ENCODE measurements at places on chromosomes 16 and 17.

DNA sequence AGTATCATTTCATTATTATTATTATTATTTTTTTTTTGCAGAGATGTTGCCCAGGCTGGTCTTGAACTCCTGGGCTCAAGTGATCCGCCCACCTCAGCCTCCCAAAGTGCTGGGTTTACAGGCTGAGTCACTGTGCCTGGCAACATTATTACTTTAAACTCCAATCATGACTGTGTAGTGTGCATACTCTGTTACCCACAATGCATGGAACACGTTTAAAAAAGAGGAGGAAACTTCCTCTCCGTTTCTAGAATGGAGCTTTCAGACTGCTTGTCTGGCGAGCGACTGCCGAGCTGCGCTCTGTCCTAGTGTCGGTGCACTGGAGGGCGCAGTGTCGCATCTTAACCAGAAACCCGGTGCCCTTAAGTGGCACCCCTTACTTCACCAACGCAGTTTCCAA, 22.1 kb upstream of the FASN start:
- DNase-seq: no peak

GRCh38 chr17:28863953-28864352, 9.1 kb downstream of the ERAL1 start:
- DNase-seq: no peak

DNA sequence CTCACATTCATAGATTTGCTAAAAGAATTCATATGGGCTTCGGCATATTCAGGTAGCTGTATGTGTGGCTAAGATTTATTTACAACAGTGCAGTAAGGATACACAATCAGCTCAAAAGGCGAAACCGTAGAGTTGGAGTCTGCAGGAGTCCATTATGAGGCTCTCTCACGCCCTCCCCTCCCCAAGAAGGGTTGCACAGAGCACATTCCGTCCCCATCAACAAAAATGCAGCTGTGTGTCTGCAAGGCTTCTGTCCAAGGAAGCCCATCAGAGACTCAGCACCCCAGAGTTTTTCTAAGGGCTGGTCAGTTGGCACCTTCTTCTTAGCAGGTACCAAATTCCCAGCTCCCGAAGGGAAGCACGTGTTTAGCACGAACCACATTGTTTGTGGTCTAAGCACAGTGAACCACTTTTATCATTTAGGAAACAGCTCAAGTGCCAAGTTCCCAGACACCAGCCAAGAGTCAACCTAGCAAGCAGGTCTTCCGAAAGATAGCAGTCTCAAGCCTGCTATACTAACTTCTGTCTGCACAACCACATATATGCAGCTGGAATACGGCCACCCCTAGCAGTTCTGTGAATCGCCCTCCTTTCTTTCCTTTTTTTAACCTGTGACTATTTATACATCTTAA, 28.5 kb upstream of the MEAK7 start:
- DNase-seq: no peak

- no peak for DNase-seq
Measured at GRCh38 chr16:84117494-84117843, 727 bp upstream of the MBTPS1 start.

GRCh38 chr16:75035410-75035968, 36.7 kb downstream of the ZNRF1 start:
- DNase-seq: no peak

DNA sequence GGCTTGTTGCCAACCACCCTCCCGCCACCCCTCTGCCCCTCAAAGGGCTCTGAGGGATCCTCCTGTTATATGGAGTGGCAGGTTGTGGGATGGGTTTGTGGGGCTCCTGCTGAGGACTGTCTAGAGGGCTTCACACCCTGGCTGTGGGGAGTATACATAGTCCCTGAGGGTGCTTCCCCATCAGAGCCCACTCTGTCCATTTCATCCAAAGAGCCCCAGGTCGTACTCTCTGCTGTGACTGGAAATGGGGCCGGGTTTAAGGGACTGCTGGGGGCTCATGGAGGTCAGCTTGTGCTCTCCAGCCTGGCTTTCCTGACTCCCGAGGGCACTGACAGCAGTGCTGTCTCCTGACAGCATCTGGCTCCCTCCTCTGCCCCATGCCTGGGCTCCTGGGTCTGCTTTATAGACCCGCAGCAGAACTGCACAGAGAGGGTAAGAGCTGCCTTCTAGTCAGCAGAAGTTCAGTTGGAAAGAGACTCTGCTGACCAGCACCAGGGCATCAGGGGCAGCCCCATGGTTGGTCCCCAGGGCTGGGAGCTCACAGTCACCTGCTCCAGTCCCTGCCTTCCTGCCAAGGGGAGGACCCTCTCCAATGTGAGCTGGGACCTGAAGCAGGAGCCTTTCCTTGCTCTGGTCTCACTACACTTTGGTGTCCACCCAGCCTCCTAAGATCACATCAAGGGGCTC, 17.8 kb upstream of the TNS4 start:
- no peak for DNase-seq

DNA sequence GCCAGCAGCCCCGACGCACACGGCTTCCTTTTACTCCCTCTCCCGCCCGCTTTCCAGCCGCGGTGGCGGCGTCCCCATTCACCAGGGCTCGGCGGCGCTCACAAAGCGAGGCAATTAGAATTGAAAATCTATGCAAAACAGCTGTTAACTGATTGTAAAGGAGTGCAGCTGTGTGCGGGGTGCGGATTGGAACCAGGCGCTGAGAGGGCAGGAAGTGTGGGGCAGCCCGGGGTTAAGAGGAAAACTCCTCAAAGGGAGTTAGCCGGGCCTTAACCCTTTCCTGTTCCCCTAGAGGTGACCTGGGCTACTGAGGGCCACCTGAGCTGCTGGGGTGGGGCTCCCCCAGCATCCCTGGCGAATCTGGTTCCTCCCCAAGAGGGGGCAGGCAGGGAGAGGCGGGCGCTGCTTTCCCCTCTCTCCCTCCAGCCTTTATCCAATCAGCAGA, 5.8 kb upstream of the GSE1 start:
- DNase-seq: no peak

GRCh38 chr16:81846105-81846504, 67.0 kb downstream of the PLCG2 start:
- DNase-seq: no peak

GRCh38 chr17:30477774-30478115, 537 bp downstream of the GOSR1 start:
- no peak for DNase-seq

DNA sequence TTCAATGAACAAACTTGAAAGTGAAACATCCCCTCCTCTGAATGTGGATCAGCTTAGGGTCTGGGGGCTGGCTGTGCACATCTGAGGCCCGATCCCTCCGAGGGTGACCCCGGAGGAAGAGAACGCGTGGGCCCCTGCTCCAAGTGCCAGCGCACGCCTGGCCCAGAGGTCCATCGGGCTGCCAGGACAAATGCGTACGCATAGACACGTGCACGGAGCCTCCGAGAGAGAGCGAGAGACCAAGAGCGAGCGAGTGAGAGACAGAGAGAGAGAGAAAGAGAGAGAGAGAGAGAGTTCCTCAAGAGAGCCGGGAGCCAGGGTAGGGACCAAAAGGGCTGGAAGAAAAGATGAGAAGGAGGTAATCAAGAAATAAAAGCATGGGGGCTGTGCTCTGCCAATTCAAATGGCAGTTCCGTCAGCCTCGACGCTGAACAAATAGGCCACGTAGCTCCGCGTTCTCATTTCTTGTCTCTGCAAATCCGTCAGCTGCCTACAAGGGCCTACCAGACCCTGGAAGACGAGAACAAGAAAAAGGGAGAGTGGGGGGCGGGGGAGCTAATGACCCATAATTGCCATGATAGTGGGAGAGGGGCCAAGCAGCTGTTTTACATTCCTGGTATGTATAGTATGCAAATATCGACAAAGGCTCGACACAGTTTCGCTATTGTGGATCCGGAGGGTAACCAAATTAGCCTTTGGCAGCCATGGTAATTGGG, 435.3 kb upstream of the ZFHX3 start:
- DNase-seq: no peak

- DNase-seq: peak; percentile 25
Measured at GRCh38 chr17:2796164-2797125, at the start of gene RAP1GAP2. TSS of gene RAP1GAP2 (plus strand) at chr17:2796438. CDS start at chr17:2796528, 90 bp downstream.

GRCh38 chr16:86398622-86399021, 111.7 kb upstream of the FOXF1 start:
- no peak for DNase-seq

GRCh38 chr17:32275060-32276042, 9.7 kb downstream of the RHBDL3 start:
- DNase-seq: no peak

DNA sequence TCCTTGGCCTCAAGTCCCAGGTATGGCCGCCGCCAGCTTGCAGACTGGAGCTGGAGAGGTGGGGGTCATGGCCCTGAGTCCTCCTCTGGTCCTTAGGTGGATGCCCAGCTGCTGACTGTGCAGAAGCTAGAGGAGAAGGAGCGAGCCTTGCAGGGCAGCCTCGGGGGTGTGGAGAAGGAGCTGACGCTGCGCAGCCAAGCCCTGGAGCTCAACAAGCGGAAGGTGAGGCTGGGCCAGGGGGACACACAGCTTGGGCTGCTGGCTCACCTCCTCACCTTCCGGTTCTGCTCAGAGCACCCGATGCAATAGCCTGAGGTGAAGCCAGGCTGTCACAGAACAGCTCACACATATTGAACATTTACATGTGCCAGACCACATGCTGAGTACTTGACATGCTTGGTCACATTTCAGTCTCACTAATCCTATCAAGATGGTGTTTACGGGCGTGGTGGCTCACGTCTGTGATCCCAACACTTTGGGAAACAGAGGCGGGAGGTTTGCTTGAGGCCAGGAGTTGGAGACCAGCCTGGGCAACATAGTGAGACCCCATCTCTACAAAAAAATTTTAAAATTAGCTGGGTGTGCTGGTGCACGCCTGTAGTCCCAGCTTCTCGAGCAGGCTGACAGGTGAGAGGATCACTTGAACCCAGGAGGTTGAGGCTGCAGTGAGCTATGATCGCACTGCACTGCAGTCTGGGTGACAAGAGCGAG, 7.4 kb downstream of the RNF40 start:
- no peak for DNase-seq

- no peak for DNase-seq
Measured at GRCh38 chr17:61536422-61536955, 54.5 kb downstream of the NACA2 start.

DNA sequence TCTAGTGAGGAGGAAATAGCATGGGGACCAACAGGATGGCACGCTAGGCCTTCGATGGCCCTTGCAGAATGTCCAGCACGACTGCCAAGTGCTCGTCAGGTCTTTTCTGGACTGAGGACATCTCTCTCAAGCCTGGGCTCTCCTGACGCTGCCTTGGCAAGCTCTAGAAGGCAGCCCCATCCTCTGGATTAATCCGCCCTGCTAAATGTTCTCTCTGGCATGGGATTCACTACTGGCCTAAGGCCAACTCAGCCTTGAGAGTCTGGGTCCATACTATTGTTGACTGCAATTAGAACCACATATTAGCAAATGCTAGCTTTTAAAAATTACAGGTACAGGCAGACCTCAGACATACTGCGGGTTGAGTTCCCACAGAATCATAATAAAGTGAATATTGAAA, 2.5 kb upstream of the CEP295NL start:
- no peak for DNase-seq

- no peak for DNase-seq
Measured at GRCh38 chr16:60712144-60712543, 1324.1 kb downstream of the CDH8 start.

DNA sequence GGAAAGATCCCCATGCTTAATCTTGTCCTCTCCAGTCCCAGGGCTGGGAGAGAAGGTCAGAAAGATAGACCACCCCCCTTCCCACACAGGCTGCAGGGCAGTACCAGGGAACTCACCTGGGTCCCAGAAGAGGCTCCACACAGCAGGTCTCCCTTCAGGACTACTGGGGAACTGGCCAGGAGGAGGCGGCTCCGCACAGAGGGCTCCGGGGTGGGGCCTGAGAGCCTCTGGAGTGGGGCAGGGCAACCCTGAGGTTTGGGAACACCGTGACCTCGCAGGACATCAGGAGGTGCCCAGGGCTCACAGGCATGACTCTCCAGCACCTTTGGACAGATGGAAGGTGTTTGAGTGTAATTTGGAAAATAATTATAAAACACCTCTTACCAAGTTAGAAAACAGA, 11.0 kb downstream of the ABCA3 start:
- DNase-seq: no peak

- DNase-seq: no peak
Measured at GRCh38 chr17:7281953-7282751, 634 bp downstream of the SLC2A4 start.

- DNase-seq: no peak
Measured at GRCh38 chr16:11140098-11140375, 116.0 kb downstream of the SOCS1 start.

- DNase-seq: no peak
Measured at GRCh38 chr16:51450909-51451308, 299.8 kb upstream of the SALL1 start.

- no peak for DNase-seq
Measured at GRCh38 chr16:63092736-63093135, 1056.5 kb upstream of the CDH8 start.

- DNase-seq: peak; percentile 20
Measured at GRCh38 chr16:75647112-75647491, 363 bp downstream of the KARS1 start.

DNA sequence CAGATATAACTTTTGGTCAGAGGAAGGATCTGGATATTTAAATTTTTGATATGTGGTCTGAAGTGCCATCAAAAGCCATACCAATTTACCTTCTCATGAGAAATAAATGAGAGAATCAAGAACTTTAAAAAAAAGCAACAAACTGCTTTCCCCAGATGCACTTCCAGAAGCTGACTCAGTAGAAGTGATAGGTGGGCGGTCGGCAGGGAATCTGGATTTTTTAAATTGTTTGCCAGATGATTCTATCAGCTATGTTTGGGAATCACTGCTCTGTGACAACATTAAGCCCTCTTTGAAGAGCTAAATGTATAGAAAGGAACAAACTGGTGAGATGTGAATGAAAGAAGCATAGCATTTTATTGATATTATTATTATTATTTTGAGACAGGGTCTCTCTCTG, 19.2 kb downstream of the CDH3 start:
- no peak for DNase-seq

GRCh38 chr17:78748730-78749317, 33.2 kb downstream of the CYTH1 start:
- peak; percentile 62 for DNase-seq

GRCh38 chr17:34764716-34765115, 185.3 kb downstream of the TMEM132E start:
- DNase-seq: no peak

DNA sequence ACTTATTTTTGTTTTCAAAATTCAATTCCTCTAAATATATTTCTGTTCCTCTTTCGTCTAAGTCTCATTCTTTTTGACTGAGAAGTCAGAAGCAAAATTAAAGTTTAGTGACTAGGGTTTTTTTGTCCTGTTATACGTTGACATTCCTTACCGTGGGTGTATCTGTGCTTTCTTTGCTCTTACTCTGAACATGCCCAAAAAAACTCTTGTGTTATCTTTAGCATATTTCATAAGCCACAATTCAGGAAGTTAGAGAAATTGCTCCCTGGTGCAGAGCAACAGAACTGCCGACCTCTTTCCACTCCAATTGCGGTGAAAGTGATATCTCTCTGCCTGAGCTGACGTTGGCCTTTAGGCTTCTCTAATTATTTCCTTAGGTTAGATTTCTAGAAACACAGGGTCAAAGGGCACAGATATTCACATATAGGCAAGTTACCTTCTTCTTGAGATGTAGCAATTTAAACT, 65.7 kb downstream of the CENPV start:
- no peak for DNase-seq

- DNase-seq: no peak
Measured at GRCh38 chr16:56212144-56212543, 20.9 kb downstream of the GNAO1 start.

All from stimulated activated CD4-positive, alpha-beta T cell treated with anti-CD3 and anti-CD28 coated beads, Interleukin-2, amount 100 ng/mL, for 48 hours (primary cell).